ENCODE measurements at places on chromosomes 5 and 9. TPM values are rescaled to one million over a fixed set of nuclear protein-coding genes. Genes with fewer than 3 reads are reported as not detected.

- H3K27me3 ChIP-seq = no peaks in the 10 kb centered on the region
- no peak overlapping the region for H3K4me3 ChIP-seq
- H3K27ac ChIP-seq = no peak overlapping the region
- no peaks in the 10 kb centered on the region for H3K4me1 ChIP-seq
- no peak for DNase-seq
These were observed 29.8 kb upstream of the BNIP1 start for GRCh38 chr5:173114536-173114935.

GRCh38 chr5:88085462-88085861 is 183.2 kb downstream of the TMEM161B start:
- no peak for DNase-seq
- no peak overlapping the region for H3K27ac ChIP-seq
- H3K4me1 ChIP-seq = no peaks in the 10 kb centered on the region
- no peaks in the 10 kb centered on the region for H3K36me3 ChIP-seq

GRCh38 chr5:16805486-16805885 is 130.6 kb downstream of the MYO10 start:
- no peak overlapping the region for H3K27ac ChIP-seq
- H3K4me1 ChIP-seq = peaks cover 10% of the 10 kb centered on the region
- no peak for DNase-seq
- no peaks in the 10 kb centered on the region for H3K27me3 ChIP-seq
- H3K36me3 ChIP-seq = no peaks in the 10 kb centered on the region
- no peak overlapping the region for H3K4me3 ChIP-seq

AOPEP gene
- total RNA-seq = 101 TPM

STPG3 gene
- not detected for total RNA-seq

- H3K36me3 ChIP-seq = no peaks in the 10 kb centered on the region
- no peaks in the 10 kb centered on the region for H3K4me1 ChIP-seq
- DNase-seq = no peak
These were observed 192.6 kb upstream of the PRDM9 start for GRCh38 chr5:23314827-23315226.

BTNL3 gene
- total RNA-seq = 31.3 TPM

DNA sequence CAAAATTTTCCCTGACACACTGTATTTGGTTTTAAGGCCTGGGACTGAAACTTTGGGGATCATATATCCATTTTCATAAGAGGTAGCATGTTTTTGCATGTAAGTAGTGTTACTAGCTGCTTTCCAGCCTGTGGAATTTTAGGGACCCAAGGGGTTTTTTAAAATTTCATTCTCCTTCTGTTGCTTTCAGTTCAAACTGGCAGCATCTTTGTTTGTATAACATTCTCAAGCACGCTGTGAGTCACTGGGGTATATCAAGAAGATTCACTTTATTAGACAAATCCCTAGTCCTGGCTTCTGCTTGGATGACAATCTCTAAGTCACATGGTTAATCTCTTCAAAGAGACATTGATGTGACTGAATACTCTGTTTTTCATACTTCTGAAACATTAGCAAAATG is 479.0 kb downstream of the CYLC2 start:
- no peaks in the 10 kb centered on the region for H3K36me3 ChIP-seq
- H3K4me1 ChIP-seq = no peaks in the 10 kb centered on the region
- DNase-seq = no peak
- H3K27ac ChIP-seq = no peak overlapping the region

DNA sequence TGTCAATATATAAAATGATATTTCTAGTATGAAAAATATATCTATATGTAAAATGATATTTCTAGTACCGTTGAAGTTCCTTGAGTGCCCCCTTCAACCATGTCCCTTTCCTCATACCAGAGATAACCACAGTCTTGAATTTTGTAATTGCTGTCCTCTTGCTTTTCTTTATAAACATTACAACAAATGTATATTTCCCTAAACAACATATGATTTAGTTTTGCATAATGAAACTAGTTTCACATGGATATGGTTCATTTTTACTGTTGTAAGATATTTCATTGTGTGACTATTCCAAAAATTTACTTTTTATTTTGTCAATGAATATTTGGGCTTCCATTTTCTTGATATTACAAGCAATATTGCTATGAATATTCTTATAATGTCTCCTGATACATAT is 14.0 kb downstream of the NLN start:
- DNase-seq = no peak
- H3K36me3 ChIP-seq = no peaks in the 10 kb centered on the region
- no peaks in the 10 kb centered on the region for H3K4me1 ChIP-seq
- H3K4me3 ChIP-seq = no peak overlapping the region
- H3K27me3 ChIP-seq = no peaks in the 10 kb centered on the region

MARCHF3 gene
- 9.4 TPM for total RNA-seq

- DNase-seq = no peak
- H3K27me3 ChIP-seq = no peaks in the 10 kb centered on the region
- H3K27ac ChIP-seq = no peak within 1 kb of the TSS
- no peak within 1 kb of the TSS for H3K4me3 ChIP-seq
- no peaks in the 10 kb centered on the region for H3K36me3 ChIP-seq
- H3K4me1 ChIP-seq = no peaks in the 10 kb centered on the region
These were observed at the start of gene PCDHGA2 for GRCh38 chr5:141338538-141339306. Gene PCDHGA2, plus strand, starts transcription at chr5:141338760.

GRCh38 chr9:131801810-131802209 is 61.9 kb upstream of the RAPGEF1 start:
- H3K27ac ChIP-seq = no peak overlapping the region
- H3K27me3 ChIP-seq = no peaks in the 10 kb centered on the region
- H3K36me3 ChIP-seq = no peaks in the 10 kb centered on the region
- no peaks in the 10 kb centered on the region for H3K4me1 ChIP-seq

DNA sequence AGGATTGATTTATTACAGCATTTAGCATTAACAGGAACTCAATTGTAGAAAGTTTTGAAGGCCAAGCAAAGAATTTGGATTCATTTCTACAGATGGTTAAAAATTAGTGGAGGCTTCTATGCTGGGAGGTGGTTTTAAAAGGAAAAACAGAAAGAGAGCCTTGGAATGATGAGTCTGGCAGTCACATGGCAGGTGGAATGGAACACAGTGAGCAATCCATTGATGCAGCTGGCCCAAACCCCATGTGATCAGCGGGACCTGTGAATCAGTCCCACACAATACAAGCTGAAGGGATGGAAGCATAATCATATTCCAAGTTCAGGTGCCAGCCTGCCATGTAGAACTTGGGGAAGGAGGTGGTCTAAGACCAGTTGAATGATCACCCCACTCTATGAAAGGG is 147.9 kb downstream of the PIP5K1B start:
- DNase-seq = no peak
- no peaks in the 10 kb centered on the region for H3K36me3 ChIP-seq
- no peaks in the 10 kb centered on the region for H3K27me3 ChIP-seq
- H3K4me1 ChIP-seq = no peaks in the 10 kb centered on the region
- H3K4me3 ChIP-seq = no peak overlapping the region

All from hepatocyte (in vitro differentiated cells).